ENCODE measurements at places on chromosomes 2 and 18.

DNA sequence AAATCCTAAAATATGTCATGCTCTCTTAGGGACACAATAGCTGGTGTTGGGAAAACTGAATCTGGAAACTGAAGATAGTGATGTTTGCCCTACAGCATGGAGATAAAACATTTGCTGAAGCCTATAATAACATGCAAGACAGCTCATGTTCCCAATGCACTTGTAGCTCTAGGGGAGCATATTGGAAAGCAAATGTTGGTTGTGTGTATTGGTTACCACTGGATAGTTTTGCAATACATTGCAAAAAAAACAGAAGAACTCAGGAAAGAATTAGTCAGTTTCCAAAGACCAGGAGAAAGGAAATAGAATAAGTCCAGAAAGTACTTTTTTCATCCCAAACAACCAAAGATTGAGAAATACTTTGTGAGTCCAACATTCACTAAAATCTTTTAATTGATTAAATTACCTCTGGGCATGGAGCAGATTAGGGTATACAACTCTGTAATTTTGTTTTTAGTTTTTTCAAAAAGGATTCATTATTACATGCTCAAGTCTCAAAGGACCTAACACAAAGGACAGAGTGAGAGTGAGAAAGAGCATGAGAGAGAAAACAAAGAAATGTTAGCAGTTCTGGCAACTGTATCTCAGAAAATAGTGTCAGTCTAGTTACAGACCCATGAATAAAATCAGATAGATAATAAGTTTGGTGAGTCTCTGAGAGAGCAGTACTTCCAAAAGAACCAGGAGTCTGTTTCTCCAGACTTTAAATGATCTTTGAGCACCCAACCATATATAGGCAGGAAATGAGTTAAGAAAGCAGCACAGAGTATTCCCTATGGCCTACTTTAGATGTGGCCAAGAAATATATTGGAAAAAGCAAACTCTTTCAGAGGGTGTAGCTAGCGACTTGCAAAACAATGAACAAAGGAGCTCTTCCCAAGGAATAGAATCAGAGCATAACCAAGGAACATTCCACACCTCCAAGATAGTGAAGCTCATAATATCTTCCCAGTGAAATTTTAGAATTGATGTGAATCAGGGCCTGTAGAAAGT, 36.6 kb upstream of the COL3A1 start:
- no peak for DNase-seq

GRCh38 chr2:186515376-186515775, 29.3 kb downstream of the ZC3H15 start:
- DNase-seq = no peak

DNA sequence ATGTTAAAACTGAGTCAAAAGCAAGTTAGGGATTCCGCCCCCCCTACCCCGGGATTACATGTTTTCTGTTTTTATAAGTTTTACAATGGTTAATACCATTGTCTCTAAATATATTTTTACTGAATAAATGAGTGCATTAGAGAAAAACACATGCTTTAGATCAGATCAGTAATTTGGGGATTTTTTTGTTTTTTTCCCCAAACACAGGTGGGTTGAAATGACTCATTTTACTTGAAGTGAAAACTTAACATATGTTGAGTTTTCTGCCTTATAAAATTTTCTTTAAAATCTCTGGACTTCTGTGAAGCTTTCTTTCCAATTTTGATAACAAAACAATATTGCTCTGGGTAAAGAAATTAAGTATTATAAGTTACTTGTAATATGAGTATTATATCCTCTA, 114.4 kb downstream of the AGPS start:
- no peak for DNase-seq

- no peak for DNase-seq
Measured at GRCh38 chr2:30662268-30663131, 144.7 kb downstream of the CAPN13 start.

- DNase-seq = no peak
Measured at GRCh38 chr2:47528874-47529273, 125.9 kb downstream of the MSH2 start.

DNA sequence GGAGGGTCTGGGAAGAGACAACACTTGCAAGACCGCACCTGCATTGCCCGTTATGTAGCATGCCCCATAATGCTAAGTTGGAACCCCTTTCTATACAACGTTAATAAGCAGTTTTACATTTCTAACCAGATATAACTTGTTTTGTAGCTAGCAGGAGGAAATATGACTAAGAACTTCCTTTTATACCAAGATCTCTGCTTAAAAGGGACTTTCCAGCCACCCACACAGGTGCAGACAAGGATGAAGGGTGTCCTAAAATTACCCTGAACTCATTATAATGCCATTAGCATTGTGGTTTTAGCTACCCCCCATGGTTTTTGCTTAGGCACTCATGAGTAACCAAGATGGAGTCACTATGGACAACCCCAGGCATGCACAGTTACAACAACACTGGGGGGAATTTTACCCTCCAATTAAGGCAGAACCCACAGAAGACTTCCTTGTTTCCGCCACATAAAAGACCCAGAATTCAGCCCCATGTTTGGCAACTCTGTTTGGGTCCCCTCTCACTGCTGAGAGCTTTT, 362.8 kb downstream of the CBLN2 start:
- no peak for DNase-seq

DNA sequence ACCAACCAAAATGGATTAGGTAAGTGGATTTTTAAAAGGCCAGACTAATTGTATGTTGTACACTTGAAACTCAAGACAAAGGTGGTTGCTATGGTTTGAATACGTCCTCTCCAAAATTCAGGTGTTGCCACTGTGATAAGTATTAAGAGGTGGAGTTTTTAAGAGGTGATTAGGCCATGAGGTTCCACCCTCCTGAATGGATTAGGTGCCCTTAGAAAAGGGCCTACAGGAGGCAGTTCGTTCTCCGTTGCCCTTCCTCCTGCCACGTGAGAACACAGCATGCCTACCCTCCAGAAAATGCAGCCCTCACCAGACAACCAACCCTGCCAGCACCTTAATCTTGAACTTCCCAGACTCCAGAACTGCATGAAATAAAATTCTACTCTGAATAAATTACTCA, 51.2 kb downstream of the CHMP3 start:
- no peak for DNase-seq

- DNase-seq = no peak
Measured at GRCh38 chr2:68698567-68699377, 35.8 kb upstream of the ARHGAP25 start.

- DNase-seq = no peak
Measured at GRCh38 chr18:70394672-70395071, 105.8 kb downstream of the SOCS6 start.

DNA sequence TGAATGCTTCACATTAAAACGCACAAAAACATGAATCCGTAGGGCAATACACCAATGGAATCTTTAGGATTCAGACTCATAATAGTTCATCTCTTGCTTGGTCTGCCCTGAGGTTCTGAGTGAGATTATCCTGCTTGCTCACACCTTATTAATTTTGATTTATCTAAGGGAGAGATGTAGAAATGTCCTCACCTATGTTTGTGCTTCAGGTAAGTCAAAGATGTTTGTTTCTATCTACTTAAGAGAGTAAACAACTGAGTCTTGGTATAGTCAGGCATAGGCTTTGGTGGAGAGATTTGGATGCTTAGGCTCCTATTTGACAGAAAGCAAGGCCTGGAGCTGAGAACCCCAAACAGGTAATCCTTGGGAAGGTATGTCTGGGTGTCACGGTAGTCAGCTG, 231.0 kb upstream of the TNP1 start:
- DNase-seq = no peak

DNA sequence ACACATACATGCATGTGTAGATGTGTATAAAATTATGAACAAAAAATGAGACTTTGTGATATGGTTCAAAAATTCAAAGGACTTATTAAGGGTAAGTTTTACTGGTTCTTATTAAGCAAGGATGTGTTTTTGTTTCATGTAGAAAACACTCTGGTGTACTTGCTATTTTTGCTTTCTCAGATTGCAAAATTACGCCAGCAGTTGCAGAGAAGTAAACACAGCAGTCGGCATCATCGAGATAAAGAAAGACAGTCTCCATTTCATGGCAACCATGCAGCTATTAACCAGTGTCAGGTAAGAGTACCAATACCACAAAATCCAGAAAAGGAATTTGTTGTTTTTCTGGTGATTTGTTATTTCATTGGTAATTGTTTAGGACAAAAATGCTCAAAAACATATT, 91.3 kb downstream of the FAM117B start:
- DNase-seq = no peak

- DNase-seq = no peak
Measured at GRCh38 chr2:141062031-141062430, 1068.8 kb downstream of the LRP1B start.

DNA sequence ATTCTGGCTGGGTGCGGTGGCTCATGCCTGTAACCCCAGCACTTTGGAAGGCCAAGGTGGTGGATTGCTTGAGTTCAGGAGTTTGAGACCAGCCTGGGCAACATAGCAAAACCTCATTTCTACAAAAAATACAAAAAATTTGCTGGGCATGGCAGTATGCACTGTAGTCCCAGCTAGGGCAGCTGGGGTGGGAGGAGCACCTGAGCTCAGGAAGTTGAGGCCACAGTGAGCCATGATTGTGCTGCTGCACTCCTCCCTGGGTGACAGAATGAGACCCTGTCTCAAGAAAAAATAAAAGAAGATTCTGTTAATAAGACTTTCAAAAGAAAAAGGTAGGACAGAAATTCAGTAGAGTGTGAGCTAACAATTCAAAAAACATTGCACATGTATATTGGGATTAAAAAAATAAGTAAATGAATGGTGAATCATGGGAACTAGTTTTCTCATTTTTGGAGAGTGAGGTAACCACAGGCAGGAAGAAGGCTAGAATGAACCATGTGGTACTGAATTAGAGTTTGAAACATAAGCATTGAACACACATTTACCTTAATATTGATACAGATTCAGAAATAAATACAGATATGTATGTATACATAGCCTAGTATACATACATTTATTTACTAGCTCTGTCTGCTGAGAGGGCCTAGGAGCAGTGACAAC, 53.5 kb downstream of the NCOA1 start:
- DNase-seq = no peak

DNA sequence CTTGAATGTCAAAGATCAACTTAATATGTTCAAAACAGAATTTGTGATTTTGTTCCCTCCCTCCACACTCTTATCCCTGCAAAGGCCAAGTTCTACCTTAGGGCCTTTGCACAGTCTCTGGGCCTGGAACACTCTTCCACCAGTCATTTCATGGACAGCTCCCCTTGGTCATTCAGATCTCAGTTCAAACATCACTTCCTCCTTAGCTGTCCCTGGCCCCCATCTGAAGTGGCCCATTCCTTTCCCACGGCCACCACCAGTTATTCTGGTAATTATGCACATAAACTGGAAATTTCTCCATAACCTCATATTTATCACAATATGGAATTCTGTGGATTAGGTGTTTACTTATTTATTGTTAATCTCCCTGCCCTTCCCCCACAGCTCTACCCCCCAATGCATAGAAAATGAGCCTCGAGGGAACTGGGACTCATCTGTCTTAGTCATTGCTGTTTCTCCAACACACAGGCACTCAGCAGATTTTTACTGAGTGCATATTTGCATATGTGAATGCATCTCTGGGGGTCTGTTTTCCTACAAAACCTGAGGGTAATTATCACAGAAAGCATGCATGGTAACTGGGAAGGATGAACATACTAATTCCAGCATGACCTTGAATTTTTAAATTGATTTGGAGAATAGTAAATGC, 35.5 kb upstream of the SPTBN1 start:
- DNase-seq = no peak

Measured in CD4-positive, alpha-beta T cell (primary cell).